ENCODE measurements at places on chromosomes 12 and 14.

GRCh38 chr14:94476023-94476422 lies at the start of gene SERPINA9:
SERPINA9 (minus strand) TSS chr14:94476197; CDS start chr14:94469840, 6,357 bp downstream.
- no peak for DNase-seq

DNA sequence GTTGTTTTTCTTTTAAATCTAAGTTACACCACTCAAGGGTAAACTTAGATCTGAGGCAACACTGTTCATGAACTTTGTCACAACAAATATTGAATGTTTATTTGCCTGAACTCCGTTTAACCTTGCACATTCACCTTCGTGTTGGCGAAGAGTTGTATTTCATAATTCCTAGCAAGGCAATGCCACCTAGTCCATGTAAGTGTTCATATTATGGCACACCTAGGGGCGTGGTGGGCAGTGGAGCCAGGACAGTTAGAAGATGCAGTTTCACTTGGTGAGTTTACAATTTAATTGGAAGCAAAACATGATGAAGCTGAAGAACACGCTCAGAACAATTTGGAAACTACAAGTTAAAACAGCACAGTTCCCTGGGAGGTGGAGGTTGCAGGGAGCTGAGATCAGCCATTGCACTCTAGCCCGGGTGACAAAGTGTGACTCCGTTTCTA lies 30.4 kb upstream of the GNPNAT1 start:
- DNase-seq, result no peak

DNA sequence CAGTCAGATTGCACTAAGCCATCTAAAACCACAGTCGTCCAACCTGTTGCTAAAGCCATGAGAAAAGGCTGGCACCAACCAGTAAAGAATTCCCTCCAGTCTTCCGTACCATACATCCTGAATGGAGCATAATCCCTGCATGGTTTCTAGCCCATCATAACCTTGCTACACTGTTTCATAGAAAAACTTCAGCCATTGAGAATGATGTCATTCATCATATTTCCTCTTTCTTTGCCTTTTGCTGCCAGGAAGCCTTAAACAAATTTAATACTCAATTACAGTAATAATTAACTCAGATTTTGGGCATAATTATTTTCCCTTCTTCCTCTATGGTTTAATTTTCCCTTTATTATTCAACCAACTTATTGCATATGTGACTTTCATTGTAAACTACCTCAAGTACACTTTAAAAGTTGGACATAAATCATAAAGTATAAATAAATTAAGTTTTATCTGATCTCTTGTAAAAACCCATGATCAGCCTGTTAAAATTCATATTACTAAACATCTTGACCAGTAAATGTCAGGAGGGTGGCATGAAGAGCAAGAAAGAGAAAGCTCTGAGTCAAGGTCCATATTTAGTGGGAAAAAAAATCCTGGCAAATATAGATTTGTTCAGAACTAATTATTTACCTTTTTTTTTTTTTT lies 264.7 kb downstream of the ZFP36L1 start:
- no peak for DNase-seq

GRCh38 chr12:5305425-5305824 lies 126.5 kb upstream of the NTF3 start:
- DNase-seq, result no peak

DNA sequence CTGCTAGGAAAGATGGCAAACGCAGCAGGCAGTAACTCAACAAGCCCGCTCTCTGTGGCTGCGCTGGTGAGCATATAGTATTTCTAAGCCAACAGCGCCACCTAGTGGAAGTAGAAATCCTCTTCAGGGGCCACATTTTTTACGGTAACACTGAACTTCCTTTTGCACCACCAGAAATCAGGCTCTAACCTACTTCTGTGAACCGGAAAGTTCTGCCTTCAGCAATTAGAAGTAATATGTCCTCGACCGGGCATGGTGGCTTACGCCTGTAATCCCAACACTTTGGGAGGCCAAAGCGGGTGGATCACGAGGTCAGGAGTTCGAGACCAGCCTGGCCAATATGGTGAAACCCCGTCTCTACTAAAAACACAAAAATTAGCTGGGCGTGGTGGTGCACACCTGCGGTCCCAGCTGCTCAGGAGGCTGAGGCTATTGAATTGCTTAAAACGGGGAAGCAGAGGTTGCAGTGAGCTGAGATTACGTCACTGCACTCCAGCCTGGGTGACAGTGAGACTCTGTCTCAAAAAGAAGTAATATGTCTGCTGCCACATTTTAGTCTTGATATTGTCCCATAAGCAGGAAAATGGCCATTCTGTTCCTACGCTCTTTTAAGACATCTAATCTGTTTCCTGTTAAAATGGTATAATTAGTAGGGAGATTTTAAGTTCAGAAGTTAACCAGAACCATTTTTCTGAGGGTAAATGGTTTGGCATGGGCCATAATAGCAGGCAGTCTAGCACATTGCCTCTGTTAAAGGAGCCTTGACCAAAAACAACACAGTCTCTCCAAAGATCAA lies 26.8 kb downstream of the APOBEC1 start:
- DNase-seq, result peak; percentile 82

GRCh38 chr12:75964150-75964549 lies 67.4 kb downstream of the PHLDA1 start:
- no peak for DNase-seq

DNA sequence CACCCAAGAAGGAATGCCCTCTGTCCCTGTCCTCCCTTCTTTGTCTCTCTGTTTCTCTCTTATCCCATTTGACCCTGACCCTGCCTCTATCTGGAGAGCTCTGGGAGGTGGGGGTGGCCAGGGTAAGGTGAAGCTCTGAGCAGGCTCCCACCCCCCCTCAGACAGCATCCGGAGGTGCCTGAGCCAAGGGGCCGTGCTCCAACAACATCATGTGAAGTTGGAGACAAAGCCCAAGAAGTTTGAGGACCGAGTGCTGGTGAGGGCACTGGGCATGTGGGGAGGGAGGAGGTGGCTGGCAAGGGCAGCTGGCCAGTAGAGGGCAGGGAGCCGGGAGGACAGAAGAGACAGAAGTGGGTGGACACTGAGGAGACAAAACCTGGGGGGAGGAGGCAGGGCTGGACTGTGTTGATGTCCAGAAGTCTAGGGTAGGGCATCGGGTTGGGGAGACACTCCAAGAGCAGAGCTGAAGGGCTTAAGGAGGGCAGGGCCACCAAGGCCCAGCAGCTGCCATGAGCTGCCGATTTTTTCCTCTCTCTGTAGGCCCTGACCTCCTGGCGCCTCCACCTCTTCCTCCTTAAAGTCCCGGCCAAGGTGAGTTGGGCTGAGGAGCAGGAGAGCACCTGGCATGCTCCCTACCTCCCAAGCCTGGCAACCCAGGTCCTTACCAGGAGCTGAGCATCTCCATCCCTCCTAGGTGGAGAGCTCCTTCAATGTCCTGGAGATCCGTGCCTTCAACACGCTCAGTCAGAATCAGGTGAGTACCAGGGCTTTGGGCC lies 1.9 kb downstream of the CARMIL3 start:
- DNase-seq, result no peak

- DNase-seq, result no peak
These were observed 190.9 kb downstream of the BTG1 start for GRCh38 chr12:91954747-91955146.

- no peak for DNase-seq
These were observed 26.1 kb upstream of the APOLD1 start for GRCh38 chr12:12759234-12759915.

GRCh38 chr12:4135919-4136605 lies 137.5 kb upstream of the CCND2 start:
- DNase-seq, result no peak
